Spleen (tissue), 13 donors: ENCODE measurements at places on chromosomes 7 and 10. TPM values are rescaled to one million over a fixed set of nuclear protein-coding genes. Genes with fewer than 3 reads are reported as not detected.

- DNase-seq: peak; percentile 41
- H3K27ac ChIP-seq: no peak overlapping the region
- no peaks in the 10 kb centered on the region for H3K4me1 ChIP-seq
Measured at GRCh38 chr10:132363921-132364593, 32.1 kb downstream of the LRRC27 start.

- peak; percentile 72 for DNase-seq
- H3K27me3 ChIP-seq: peaks cover 15% of the 10 kb centered on the region
- H3K27ac ChIP-seq: peak overlapping the region; percentile 35
- H3K4me1 ChIP-seq: no peaks in the 10 kb centered on the region
Measured at GRCh38 chr7:71131256-71132126, 453 bp upstream of the GALNT17 start.

- no peak overlapping the region for H3K4me3 ChIP-seq
- H3K27me3 ChIP-seq: no peaks in the 10 kb centered on the region
- H3K4me1 ChIP-seq: peaks cover 94% of the 10 kb centered on the region
- H3K27ac ChIP-seq: no peak overlapping the region
Measured at GRCh38 chr10:7475939-7476338, 65.1 kb upstream of the SFMBT2 start.

DNA sequence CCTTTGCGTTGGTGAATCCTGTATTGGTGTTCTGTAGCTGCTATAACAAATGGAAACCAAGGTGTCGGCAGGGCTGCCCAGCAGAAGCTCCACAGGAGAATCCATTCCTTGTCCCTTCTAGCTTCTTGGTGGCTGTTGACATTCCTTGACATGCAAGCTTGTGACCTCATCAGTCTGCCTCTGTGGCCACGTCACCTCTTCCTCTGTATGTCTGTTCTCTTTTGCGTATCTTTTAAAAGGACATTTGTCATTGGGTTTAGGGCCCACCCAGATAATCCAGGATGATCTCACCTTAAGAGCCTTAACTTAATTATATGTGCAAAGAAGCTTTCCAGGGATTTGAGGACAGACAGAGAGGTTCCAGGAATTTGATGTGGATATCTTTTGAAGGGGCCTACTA lies 15.3 kb upstream of the ZCCHC24 start:
- no peak overlapping the region for H3K4me3 ChIP-seq
- no peak for DNase-seq
- no peaks in the 10 kb centered on the region for H3K27me3 ChIP-seq
- no peak overlapping the region for H3K27ac ChIP-seq

The ZNF853 gene
- 1.3 TPM for polyA plus RNA-seq

GRCh38 chr10:133255323-133255722 lies 17.7 kb downstream of the VENTX start:
- no peaks in the 10 kb centered on the region for H3K27me3 ChIP-seq
- H3K4me3 ChIP-seq: no peak overlapping the region
- H3K27ac ChIP-seq: no peak overlapping the region
- DNase-seq: no peak
